Urinary bladder (tissue), 4 donors: ENCODE measurements at places on chromosomes 7 and 10. TPM values are rescaled to one million over a fixed set of nuclear protein-coding genes. Genes with fewer than 3 reads are reported as not detected.

DNA sequence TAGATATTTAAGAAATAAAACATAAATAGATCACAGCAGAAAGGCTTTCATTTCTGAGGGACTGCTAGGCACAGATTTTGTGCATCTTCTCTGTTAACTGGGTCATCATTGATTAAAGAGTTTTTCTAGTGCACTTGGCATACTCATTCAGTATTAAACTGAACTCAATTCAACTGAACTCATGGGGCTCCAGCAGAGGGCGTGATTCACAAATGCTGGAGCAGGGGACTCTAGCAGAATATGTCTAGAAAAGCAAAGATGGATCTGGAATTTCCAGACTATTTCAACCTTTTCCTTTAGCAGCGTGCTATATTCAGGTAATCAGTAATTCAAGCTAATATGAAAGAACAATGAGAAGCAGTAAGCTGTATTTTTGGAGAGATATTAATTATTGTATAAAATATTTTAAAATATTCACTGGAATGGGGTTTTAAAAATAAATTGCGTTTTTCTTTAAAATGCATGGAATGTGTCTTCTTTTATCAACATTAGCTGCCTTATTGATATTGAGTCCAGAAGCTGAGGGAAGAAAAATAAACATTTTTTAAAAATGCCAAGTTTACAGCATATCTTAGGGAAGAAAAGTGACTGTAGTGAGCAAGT, 296.8 kb upstream of the CACNA2D1 start:
- no peak for DNase-seq

DNA sequence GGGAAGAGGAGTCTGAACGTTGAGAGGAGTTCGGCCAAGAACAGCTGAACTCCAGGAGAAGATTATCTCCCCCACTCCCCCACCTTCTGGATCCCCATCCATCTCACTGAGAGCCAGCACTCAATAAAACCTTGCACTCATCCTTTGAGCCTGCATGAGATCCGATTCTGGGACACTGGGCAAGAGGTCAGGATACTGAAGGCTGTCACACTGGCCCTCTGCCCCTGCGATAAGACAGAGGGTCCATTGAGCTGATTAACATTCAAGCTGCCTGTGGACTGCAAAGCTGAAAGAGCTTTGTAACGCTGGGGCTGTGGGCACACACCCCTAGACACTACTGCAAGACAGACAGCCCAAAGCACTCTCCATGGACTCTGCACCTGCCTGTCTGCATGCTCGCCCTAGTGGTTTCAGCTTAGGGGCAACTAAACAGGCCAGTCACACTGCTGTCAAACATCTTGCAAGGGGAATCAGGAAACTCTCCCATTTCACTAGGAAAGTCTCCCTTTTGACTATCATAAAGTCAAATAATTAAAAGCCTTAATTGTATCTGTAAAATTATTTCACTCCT, 42.3 kb upstream of the CNTNAP2 start:
- DNase-seq = no peak

DNA sequence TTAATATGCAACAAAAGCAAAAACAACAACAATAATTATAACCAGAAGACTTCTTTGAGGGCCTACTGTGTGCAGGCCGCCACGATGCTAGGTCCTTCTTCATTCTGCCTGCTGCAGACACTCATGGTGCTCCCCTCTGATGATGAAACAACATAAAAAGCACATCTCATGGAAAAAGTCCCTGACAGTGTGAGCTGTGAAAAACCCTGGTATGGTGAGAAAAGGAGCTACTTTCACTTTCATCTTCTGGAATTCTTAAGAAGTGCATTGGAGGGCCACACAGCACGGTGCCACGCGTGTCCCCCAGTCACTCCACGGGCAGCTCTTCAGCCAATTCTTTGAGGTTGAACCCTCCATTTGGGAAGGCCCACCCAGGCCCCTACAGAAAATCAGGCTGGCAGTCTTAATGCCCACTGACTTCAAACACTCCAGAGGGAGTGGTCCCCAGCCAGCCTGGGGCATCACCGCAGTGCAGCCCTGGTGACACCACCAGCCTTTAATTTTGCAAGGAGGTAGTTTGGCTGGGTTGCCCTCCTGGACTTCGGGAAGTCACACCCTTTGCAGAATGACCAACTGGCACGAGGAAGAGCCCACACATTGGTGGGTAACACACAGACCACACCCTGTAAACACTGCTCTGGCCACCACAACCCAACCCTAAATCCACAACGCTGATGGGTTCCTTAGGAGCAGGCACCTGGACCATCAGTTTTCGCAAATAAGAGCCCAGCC, 7.7 kb downstream of the KCNMA1 start:
- DNase-seq = no peak

DNA sequence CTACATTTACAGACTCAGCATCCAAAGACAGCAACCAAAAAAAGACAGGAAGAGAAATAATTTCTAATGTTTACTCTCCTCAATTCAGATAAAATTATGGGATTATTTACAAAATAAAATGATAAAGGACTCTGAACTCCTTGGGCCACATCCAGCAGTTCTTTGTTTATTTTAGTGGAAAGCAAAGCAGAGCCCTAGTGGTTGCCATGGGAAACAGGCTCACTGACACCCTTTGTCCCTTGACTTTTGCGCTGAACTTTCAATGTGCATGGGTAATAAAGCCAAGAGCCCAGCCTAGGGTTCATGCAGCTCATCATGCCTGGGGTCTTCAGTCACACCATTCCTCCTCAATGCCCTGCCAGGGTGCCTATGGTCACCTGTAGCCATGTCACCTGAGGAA, 442.6 kb upstream of the IGFBP3 start:
- DNase-seq = no peak

GRCh38 chr10:17609523-17610079, 7.6 kb downstream of the HACD1 start:
- DNase-seq = no peak

DPYSL4 gene
- 1.7 TPM for total RNA-seq

GRCh38 chr10:1110674-1111119, 54.5 kb downstream of the WDR37 start:
- no peak for DNase-seq

ZPBP gene
- total RNA-seq = 0.21 TPM

RADIL gene
- 4.9 TPM for total RNA-seq

GRCh38 chr10:335151-335800, 200.0 kb downstream of the ZMYND11 start:
- no peak for DNase-seq

DNA sequence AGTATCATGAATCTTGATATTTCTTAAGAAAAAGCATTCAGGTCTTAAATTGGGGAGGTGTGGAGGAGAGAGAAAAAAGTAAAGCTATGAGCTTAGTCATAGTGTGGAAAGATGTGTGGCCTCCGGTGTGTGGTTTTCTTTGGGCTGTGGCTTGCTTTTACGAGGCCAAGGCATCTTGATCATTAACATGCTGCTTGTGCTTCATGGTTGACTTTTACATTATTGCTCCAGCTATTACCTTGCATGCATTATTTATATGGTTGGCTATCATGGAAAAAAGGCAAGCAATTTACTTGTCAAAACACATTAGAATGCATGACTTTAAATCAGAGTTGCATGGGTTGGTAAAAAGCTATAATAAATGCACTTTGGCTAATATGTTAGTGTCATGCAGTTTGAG, 300.7 kb upstream of the ADARB2 start:
- no peak for DNase-seq
